ENCODE measurements at places on chromosomes 1 and 21. TPM values are rescaled to one million over a fixed set of nuclear protein-coding genes. Genes with fewer than 3 reads are reported as not detected.

DNA sequence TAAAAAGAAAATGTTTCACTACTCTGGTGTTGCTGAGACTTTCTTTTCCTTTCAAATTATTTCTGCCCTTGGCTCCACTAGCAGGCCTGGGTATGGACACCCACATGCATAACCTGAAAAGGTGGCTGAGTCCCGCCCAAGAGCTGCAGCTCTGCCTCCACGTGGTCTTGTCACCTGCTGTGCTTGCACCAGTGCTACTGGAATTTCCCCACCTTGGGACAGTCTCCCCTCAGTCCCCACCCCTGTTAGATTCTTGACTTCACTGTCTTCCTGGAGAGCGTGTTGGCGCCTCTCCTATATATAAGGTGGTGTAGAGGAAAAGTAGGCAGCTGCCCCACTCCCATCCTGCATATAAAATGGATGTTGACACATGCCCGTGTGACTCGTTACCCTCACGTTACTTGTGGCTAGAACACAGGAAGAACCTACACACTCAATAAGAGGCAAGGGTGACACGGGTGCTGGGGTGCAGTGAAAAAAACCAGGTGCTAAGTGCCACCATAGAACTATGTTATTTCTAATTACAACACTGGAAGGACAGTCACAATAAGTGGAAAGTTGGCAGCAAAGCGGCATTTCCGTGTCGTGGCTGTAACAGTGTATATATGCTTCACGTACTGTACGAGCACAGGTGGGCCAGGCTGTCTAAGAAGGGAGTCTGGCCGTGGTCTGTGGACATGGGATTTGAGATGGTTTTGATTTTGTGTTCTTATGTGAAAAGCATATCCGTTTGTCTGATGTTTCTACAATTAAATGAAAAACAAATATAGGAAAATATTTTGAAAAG, 61.0 kb downstream of the POFUT2 start:
- H3K27ac ChIP-seq, result no peak overlapping the region
- no peak overlapping the region for H3K4me3 ChIP-seq
- H3K27me3 ChIP-seq, result no peaks in the 10 kb centered on the region
- peaks cover 23% of the 10 kb centered on the region for H3K4me1 ChIP-seq

DNA sequence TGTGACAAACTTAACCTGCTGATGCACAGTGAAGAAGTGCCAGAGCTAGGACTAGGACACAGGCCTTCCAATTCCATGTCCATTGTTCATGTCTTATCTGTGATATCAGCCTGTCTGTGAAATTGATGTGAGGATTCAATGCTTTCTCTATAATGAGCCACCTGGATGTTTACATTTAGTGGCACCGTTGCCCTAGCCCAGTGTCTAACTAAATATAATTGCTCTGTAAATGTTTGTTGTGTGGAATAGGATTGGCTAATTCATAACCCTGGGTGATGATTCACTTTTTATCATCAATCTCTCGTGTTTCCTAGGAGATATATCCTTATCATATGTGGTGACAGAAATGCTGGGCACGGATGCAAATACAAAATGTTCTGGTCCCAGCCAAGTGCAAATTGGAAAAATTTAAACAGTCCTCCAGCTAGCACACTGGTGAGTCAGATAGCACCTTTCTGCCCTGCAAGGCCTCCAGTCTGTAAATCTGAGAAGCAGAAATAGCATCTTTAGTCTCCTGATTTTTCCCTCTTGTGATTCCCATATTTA, 46.9 kb upstream of the GNG12 start:
- no peak overlapping the region for H3K4me3 ChIP-seq
- no peaks in the 10 kb centered on the region for H3K36me3 ChIP-seq
- H3K27me3 ChIP-seq, result no peaks in the 10 kb centered on the region
- no peak overlapping the region for H3K27ac ChIP-seq
- peaks cover 3% of the 10 kb centered on the region for H3K4me1 ChIP-seq

DNA sequence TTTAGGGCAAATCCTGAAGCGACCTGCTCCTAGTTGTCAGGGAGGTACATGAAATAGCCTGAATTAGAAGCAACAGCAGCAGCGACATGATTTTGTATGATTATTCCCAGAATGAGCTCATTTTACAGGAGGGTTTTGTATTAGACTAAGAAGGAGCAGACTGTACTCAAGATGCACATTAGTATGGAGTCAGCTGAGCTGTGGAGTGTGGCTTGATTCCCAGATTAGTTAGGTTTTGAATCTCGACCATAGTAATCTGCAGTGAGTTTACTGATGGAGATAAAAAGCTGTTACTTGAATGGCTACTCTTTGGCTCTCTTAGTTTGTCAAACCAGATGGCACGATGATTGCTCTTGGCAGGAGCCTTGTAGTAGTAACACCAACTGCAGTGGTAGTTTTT, 143.1 kb downstream of the PHTF1 start:
- no peaks in the 10 kb centered on the region for H3K4me1 ChIP-seq
- H3K27ac ChIP-seq, result no peak overlapping the region
- DNase-seq, result peak; percentile 30
- no peaks in the 10 kb centered on the region for H3K36me3 ChIP-seq

The CCDC24 gene
- total RNA-seq, result 1.4 TPM

The SIPA1L2 gene
- total RNA-seq, result 11.9 TPM

DNA sequence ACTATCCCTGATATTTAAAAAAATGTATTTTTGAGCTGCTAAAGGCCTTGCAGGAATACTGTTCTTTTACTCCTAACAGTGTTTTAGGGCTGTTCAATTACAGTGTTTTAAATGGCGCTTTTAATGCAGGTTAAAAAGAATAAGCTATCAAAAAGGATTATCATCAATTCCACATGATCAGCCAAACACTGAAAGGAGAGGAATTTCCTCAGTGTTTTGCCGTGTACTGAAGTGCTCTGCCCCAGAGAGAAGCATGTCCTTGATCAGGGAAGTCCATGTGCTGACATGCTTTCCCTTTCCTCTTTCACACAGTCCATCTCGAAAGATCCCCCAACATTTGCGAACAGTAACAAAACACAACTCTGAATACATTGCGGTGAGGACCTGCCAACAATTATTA, 3.3 kb downstream of the CFAP298 start:
- no peak overlapping the region for H3K27ac ChIP-seq
- no peak overlapping the region for H3K4me3 ChIP-seq
- no peaks in the 10 kb centered on the region for H3K27me3 ChIP-seq
- peaks cover 23% of the 10 kb centered on the region for H3K36me3 ChIP-seq
- DNase-seq, result no peak

DNA sequence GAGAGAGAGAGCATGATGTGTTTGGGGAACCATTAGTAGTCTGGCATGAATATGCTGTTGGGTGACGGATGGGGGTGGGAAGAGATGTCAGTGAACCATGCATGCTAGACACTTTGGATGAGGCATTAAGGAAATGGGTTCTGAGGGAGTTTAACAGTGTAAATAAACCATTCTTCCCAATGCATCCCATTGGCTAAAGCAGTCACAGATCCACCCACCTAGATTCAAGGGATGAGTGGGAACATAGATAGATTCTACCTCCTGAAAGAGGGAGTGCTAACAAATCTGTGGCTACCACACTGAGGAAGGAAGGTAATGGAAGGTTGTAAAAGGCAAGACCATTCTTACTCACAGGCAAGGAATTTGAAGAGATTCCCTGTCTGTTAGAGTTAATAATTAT, 129.8 kb upstream of the CACNA1E start:
- DNase-seq, result no peak
- H3K36me3 ChIP-seq, result no peaks in the 10 kb centered on the region
- no peak overlapping the region for H3K4me3 ChIP-seq
- H3K4me1 ChIP-seq, result no peaks in the 10 kb centered on the region

The SERINC2 gene
- 2.0 TPM for total RNA-seq

All from IMR-90 (cell line).